Epithelial cell of proximal tubule (primary cell): ENCODE measurements at places on chromosomes 12 and 14. TPM values are rescaled to one million over a fixed set of nuclear protein-coding genes. Genes with fewer than 3 reads are reported as not detected.

GRCh38 chr12:40820794-40821484 is 128.7 kb downstream of the CNTN1 start:
- no peak for DNase-seq

GRCh38 chr14:39984323-39984722 is 552.1 kb upstream of the FBXO33 start:
- DNase-seq, result no peak

DNA sequence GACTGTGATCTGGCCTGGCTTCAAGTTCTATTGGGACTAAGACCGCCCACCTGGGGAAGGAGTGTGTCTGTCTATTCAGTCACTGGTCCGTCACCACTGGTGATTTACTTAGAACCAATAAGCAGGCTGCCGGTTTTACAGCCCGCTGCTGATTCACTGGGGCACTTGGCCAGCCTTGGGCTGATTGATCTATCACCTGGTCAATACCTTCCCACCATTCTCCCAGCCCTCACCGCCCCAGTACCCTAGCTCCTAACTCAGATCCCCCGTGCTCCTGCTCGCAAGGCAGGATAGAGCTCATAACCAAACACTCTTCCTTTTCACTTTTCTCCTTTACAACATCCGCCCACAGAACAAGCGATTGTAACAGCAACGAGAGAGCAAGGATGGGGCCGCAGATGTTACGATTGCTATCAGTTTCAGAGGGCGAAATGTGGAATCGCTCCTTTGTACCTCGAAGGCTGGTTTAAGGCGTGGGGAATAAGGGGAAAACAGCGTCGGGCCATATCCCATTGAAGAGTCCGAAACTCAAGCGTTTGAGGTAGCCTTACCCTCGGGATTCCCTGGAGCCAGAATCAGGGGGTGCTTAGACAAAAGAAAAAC is 672 bp downstream of the RDH11 start:
- peak; percentile 88 for DNase-seq

GRCh38 chr12:124776125-124776513 is 87.5 kb downstream of the SCARB1 start:
- DNase-seq, result no peak

DNA sequence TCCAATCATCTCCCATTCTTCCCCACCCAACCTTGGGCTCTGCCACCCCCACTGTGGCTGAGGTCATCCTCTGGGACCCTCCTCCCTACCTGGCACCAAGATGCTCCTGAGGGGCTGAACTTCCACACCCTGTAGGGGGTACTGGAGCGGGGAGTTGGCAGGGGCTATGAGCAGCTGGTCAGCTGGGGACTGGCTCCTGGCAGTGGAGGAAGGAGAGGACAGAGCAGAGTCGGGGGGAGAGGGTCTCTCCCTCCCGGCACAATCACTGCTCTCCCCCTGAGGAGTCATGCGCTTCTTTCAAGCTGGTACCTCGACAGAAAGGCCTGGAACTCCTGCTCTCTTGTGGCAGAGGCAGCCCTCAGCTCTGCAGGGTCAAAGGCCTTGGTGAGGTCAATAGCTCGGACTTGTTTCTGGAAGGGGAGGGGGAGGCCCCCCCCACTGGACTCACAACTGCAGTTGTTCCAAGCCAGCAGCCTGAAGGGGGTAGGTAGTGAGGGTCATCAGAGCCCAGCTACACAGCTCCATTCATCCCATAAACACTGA is 2.0 kb downstream of the B4GALNT1 start:
- no peak for DNase-seq

- DNase-seq, result no peak
These were observed 26.5 kb downstream of the CCDC92 start for GRCh38 chr12:123946152-123946515.

DNA sequence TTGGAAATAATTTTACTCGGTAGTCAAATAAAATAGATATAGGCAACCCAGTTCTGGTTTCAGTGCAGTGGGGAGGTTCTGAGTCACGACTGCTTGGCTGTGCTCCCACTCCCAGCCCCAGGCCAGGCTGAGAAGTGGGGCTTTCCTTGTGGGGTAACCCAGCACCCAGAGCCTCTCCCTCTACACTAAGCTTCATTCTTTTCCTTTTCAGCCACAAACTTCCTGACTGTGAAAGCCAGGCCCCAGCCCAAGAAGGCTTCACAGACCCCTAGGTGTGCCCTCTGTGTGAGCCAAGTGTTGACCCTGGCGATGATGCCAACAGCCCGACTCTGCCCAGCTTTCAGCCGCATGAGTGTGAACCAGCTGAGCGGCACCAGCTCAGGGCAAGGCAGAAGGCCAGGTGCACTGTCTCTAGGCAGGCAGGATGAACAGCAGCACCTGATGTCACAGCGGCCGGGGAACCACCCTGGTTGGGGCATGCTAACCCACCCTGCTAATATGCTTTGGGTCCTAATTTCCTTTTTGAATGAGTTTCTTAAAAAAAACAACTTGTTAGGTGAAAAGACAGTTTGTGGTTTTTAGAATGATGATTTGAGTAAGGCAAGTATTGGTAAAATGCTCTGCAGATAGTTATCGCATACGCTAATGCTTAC is 42.2 kb upstream of the ATP23 start:
- no peak for DNase-seq

The SIX1 gene
- total RNA-seq, result 4.6 and 6.5 TPM in 2 replicates

The GPX2 gene
- total RNA-seq, result not detected in 2 replicates

The HNRNPC gene
- 755 and 938 TPM in 2 replicates for total RNA-seq
